ENCODE measurements at places on chromosomes 6 and 20.

DNA sequence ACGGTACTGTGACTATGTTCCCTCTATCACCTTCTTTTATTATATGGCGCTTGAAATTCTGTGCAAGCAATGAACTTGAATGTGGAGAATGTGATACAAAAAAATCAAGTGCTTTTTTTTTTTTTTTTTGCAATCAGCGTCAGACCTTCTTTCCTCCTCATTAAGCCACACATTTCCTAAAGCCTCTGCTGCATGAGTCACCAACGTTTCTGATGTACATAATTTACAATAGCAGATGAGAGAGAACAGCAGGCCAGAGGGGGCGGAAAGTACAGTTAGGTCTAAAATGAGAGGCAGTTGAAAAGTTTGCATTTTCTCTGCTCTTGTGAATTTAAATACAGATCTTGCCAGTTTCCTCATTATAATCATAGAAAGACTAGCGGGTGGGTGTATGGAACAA, 114.6 kb upstream of the RIPOR2 start:
- no peak for DNase-seq

DNA sequence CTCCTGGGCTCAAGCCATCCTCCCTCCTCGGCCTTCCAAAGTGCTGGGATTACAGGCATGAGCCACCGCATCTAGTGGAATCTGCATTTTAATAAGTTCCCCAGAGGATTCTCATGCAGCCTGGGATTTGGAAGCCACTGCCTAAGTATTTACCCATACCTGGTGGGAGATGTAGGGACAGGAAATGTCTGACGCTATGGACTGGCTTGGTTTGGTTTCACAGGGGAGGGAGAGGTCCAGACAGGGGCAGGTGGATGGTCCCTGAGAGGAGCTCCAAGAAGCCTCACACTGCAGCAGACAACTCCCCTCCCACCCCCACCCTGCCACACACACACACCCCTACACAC, 4.4 kb downstream of the VSTM2L start:
- no peak for DNase-seq

DNA sequence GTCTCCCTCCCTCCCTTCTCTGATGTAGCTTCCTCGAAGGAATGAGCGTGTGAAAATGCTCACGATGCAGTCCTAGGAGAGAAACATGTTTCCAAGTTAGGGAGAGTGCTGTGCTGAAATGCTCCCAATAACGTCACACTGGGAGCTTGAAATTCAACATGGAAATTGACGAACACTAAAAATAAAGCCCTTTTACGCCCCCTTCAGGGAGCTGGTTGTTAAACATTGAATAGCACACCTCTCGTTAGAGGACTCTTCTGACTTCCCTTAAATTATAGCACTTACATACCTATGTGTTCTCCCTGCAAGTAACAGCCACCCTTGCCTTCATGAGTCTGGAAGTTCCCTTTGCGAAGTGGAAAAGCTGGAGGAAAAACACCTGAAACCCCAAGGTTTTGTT, 88.6 kb downstream of the BFSP1 start:
- no peak for DNase-seq

DNA sequence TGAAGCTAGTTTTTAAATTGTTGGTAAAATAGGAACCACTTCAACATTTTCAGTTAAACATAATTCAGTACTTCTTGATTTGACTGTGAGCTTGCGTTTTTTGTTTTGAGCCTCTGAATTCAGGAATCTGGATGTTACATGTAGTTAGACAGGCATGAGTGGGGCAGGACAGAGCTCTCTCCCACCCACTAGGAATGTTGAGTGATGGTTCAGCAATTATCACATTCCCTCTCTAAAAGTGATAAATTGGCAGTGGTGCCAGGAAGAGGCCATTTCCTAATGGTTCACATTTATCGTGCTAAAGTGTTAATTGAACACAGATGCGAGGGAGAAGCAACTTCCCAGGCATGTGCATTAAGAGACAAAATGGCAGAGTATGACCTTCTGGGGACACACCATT, 465.5 kb upstream of the HTR1E start:
- DNase-seq = no peak

DNA sequence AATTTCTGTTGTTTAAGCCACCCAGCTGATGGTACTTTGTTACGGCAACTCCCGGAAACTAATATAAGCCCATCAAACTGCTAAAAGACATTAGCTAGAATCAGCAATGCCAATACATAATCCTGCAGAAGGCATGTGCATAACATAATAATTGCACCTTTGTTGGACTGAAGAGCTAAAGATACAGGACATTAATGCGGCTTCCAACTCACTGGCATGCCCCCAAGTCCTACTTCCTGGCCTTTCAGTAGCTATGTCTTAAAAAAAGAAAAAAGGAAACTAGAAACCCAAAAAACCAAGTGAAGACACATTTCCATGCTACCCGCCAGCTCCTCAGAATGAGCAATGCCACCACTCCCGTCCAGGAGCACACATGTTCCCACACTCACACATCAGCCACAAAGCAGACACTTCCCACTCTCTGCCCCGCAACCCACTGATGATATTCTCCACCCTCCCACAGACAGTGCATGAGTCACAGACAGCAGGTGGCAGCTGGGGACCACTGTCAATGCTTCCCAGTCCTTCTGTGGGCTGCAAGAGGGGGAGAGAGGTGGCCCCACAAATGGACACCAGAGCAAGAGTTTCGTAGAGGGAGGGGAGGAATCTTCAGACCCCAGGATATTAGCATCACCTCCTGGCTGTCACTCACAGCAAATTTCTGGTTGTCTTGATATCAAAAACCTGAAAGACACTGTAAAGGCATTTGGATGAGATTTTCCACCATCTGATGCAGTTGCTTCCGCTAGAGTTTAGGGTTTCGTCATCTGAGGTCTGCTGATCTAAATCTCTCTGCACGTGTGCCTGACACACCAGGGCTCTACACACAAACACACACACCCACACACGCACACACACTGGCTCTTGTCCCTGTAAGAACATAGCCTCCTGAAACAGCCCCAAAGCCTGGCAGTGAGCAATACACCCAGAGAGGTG, 32.8 kb downstream of the GFOD1 start:
- DNase-seq = no peak

GRCh38 chr20:50704514-50704913, 13.2 kb upstream of the RIPOR3 start:
- DNase-seq = no peak
